HCEC 1CT (cell line): ENCODE measurements at places on chromosomes 16 and 17.
A peak's percentile ranks its signal among the peaks of the same experiment; 100 is the strongest.

GRCh38 chr16:85592700-85593493, 20.2 kb upstream of the GSE1 start:
- peak; percentile 15 for DNase-seq

DNA sequence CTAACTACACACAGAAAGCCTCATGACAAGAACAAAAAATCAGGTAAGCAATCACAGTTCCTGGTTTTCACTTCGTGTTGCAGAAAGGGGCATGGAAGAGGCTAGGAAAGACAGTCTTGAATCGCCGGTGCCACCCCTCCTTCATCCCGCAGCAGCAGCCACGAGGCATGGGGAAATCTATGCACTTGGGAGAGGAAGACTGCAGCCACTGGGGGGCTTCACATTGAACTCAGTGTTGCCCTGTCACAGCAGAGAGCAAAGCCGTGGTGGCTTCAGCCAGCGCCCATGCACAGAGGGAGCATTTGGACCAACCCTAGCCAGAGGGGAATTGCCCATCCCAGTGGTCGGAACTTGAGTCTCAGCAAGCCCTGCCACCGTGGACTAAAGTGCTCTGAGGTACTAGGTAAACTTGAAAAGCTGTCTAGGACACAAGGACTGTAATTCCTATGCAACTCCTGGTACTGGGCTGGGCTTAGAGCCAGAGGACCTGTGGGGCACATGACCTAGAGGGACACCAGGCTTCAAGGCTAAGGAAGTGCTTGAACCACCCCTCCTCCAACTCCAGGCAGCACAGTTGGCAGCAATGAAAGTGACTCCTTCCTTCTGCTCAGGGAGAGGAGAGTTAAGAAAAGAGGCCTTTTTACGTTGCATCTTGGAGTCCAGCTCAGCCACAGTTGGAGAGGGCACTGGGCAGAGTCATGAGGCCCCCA, 35.2 kb upstream of the ATP2C2 start:
- no peak for DNase-seq

DNA sequence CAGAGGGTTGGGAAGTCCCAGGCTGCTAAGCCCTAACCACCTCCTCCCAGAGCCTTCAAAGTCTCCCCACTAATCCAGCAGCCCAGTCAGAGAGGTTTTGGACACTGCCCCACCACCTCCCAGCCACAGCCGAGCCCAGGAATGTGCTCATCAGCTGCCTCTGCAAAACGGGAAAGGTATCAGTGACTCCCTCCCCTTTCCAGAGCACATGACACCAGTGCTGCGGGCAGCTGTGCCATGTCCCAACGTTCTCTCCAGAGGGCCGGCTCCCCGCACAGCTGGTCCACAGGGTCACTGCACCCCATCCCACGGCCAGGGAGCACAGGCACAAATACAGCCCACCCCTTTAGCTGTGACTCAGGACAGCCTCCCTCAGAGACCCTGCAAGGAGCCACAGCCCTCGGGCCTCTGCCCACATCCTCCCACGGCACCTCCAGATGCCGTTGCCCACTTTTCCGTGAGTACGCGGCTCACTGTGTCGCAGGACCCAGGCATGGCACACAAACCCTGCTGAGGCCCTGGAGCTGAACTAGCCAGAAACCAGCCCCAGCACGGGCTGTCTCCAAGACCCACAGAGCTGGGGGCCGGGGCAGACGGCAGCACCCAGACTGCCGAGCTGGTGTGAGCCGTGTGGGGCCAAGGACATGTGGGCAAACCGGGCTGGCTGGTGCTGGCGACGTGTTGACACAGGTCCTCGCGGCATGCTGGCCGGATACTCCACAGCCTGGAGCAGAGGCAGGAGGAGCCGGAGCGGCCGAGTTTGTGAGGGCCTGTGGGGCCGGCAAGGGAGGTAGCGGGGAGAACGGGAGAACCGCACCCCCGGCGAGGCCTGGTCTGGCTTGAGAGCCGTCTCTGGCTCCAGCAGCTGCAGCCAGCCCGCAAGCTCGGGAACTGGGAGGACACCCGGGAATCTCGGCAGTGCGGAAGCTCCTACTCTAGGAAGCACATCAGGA, 6.3 kb upstream of the PPP1R27 start:
- DNase-seq, result no peak

DNA sequence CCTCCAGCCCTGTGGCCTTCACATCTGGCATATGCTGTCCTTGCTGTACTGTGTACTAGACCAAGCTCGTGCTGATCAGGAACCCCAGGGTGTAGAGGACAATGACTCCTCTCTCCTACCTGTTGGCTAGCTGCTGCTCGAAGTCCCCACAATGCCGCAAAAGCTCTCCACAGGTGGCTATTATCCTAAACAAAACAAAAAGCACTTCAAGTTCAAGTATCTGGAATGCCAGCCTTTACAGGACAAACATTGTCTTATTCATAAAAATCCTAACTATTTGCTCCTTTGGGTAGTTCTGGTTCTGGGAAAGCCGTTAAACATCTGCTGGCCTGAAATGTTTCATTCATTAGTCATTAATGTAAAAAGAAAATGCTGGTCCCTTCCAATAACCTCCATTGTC, 42.8 kb downstream of the COG7 start:
- DNase-seq, result peak; percentile 3

DNA sequence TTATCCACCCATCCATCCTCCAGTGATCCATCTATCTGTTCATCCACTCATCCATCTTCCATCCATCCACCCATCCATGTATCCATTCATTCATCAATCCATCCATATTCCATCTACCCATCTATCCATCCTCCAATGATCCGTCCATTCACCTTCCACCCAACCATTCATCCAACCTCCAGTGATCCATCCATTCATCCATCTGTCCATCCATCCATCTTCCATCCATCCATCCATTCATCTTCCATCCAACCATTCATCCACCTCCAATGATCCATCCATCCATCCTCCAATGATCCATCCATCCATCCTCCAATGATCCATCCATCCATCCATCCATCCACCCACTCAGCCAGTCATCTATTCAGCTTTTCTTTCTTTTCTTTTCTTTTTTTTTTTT, 156.5 kb upstream of the WSCD1 start:
- no peak for DNase-seq

GRCh38 chr17:74303305-74303704, 22.7 kb upstream of the KIF19 start:
- DNase-seq, result no peak

DNA sequence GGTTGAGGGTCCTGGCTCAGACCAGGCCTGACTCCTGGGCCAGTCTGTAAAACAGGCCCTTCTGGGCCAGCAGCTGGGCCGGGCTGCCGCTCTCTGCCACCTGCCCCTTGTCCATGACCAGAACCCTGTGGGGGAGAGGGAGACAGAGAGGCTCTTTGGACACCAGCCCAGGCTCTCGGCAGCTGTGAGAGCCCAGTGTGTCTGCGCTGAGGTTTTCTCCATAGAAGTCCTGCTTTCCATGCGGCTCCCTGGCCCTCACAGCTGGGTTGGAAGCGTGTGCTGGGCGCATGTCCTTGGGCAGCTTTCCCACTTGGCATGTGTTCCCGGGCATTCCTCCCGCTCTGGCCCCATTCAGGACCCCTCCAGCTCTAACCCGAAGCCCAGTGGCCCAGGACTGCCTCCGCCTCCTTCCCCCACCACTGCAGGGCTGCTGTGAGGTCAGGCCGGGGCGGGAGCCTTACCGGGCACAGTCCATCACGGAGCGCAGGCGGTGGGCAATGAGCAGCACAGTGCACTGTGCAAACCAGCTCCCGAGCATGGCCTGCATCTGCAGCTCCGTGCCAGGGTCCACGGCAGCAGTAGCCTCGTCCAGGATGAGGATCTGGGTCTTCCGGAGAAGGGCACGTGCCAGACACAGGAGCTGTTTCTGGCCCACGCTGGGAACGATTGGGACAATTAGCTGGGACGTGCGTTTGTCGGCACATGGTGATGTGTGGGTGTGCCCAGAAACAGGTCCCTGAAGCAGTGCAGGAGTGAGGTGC, 73.0 kb downstream of the ABCC6 start:
- no peak for DNase-seq

- DNase-seq, result no peak
These were observed 92.3 kb downstream of the WNT3 start for GRCh38 chr17:46726206-46726605.

GRCh38 chr16:75456971-75457370, 7.5 kb downstream of the TMEM170A start:
- DNase-seq, result no peak

GRCh38 chr17:5510771-5511170, 24.4 kb downstream of the MIS12 start:
- DNase-seq, result no peak

GRCh38 chr17:73308017-73308823, 3.6 kb downstream of the CDC42EP4 start:
- DNase-seq, result peak; percentile 80

DNA sequence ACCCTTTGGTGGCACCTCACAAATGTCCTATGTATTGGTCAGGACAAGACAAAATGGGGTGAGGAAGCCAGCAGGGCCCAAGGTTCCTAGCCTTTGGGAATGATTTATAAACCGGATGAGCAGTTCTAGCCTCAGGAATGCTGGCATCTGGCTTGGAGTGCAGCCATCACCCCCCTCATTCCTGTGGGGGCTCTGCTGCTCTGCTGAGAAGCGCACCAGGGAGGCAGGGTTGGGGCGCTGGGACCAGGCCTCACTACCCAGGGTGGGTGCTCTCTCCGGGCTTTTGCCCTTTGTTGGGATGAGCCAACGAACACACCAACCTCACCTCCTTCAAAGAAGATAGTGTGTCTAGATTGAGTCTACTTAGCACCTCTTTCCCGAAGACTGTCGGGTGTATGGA, 39.2 kb downstream of the TMEM11 start:
- DNase-seq, result no peak

DNA sequence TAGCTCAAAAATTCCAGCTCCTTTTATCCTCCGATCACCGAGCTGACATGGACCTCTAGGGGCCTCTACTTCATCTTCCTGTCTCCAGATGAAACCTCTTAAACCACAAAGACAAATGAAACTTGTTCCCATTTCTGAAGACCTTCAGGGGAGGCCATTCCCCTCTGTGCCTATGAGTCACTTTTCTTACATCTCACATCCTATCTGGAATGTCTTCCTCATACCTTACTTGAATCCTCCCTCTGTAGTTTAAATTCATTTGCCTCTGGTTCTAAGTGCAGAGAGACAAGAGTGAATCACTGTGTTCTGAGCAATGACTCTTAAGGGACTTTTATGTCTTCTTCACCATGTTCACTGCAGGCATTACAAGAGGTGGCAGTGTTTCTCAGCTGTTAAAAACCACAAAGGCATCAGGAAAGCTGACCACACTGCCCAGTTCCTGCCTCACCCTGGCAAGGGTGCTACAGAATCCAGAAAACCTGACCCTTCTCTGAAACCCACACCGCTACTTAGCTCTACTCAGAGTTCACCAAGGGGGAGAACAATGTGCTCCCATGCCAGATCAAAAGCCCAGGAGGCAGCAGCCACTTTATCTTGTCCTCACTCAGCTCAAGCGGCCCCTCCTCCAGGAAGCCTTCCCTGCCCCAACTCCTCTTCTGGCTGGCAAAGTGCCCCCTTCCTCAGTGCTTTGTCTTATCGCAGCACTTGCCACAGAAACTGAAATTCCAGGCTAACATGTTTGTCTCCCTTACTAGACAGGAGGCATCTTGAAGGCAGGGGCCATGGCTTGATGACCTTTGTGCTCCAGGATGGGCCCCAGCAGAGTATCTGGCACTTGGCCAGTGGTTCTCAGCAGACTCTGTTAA, 6.4 kb downstream of the CUEDC1 start:
- peak; percentile 96 for DNase-seq

DNA sequence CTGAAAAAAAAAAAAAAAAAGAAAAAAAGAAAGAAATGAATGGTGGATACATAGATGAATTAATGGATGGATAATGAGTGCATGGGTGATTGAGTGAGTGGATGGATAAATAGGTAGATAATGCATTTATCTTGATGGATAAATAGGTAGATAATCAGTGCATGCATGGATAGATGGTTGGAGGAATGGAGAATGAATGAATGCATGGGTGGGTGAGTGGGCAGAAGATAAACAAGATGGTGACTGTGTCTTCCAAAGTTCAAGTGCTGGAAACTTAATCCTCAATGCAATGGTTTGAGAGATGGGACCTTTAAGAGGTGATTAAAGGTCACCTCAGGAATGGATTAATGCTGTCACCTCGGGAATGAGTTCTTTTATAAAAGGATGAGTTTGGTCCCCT, 6.8 kb upstream of the RNF112 start:
- no peak for DNase-seq
